Fibroblast of villous mesenchyme (primary cell): ENCODE measurements at places on chromosomes 2 and 18. TPM values are rescaled to one million over a fixed set of nuclear protein-coding genes. Genes with fewer than 3 reads are reported as not detected.

The AGXT gene
- total RNA-seq = not detected in 2 replicates

The M1AP gene
- not detected in 2 replicates for total RNA-seq

GRCh38 chr2:238091436-238092060 lies 8.6 kb upstream of the ESPNL start:
- DNase-seq = no peak

DNA sequence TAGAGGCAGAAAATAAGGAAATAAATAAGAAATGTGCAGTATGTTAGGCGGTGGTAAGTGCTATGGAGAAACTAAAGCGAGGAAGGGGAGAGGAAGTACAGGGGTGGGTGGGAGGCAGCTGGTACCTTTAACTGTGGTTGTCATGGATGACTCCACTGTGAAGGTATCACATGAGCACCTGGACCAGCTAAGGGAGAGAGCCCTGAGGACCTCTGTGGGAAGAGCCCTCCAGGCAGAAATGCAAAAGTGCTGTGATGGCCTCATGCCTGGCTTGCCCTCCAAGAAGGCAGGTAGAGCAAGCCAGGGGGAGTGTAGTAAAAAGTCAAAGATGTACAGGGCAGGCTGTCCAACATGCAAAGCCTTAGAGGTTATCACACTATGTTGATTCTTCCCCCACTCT lies 17.9 kb downstream of the LYPD6 start:
- DNase-seq = no peak

GRCh38 chr2:234491281-234491680 lies 5.6 kb downstream of the ARL4C start:
- no peak for DNase-seq
